ENCODE measurements at places on chromosomes 4 and X.
A peak's percentile ranks its signal among the peaks of the same experiment; 100 is the strongest.

DNA sequence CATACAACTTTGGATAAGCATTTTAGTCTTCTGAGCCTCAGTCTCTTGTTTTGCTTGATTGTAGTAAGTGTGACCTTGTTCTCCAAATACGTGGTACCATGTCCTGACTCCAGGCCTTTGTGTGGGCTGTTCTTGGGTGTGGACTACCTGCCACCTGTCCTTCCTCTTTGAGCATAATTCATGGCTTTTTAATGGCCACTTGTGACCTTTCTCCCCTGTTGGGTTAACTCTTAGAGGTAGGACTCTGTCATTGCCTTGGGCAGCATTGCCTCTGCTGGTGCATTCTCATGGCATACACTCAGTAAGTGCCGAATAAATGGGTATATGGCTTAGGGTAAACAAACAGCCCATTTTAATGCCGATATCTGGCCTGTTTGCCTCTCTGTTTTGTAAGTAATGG is 3.0 kb downstream of the NSD2 start:
- DNase-seq = no peak

- no peak for DNase-seq
These were observed 199.5 kb downstream of the MAML3 start for GRCh38 chr4:139954512-139954911.

GRCh38 chrX:46209768-46210167 is 335.5 kb downstream of the ZNF674 start:
- no peak for DNase-seq

GRCh38 chrX:119552508-119552907 is 12.7 kb downstream of the STEEP1 start:
- DNase-seq = no peak

DNA sequence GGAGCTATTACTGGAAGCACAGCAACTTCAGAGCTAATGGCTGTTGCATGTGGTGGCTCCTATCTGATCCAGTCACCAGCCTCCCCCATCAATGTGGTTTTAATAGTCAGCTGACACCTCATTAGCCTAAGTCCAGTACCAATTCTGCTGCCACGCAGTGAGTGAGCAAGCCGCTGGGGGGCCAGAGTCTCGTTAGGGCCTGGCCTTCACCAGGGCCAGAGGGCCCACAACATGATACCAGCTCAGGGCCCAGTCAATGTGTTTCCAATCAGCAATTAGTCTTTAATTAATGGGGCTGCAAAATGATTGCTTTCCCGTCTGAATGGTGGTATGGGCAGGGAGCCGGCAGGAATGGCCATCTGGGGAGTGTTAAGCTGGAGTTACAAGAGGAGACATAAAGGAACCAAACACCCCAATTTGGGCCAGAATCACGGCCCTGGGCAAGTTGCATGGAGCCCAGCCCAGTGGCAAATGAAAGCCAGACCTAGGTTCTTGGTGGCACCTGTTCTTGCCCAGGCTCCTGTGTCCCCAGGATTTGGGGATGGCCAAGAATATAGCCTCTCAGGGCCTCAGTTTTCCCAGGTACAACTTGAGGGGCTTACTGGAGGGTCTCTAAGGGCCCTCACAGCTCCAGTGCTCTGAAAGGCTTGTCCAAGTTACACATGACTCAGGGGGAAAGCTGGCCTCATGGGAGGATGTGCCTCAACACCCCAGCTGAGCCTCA is 119.2 kb downstream of the EFNB1 start:
- no peak for DNase-seq

DNA sequence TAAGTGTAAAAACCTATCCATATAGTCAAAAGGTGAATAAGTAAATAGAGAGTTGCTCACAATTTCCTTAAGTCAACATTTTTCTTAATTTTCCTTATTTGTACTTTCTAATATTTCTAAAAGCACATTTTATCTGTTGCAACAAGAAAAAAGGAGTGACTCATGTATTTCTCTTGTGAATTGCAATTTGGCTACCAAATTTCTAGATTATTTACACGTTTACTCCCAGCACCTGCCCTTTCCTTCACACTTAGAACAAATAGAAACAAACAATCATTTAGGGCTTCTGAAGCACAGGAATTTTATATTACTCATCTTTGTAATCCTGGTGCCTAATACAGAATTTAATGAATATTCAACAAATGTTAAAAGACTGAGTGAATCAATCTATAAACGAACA is 22.2 kb downstream of the BTC start:
- no peak for DNase-seq

DNA sequence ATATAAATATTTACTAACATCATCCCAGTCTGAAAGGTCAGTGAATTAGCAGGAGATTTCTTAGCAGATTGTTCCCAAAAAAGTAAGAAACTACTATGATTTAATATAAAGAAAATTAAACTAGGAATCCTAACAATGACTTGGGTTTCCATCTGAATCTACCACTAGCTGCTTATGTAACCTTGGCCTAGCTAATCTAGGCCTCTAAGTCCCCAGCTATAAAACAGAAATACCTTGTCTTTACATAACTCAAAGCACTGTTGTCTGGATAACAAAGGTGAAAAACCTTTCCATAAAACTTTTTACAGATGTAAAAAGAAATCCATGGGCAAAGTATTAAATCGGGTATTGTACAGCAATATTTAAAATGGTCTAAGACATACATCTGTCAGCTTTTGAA is 3.0 kb downstream of the FBXL5 start:
- no peak for DNase-seq

GRCh38 chr4:93761286-93761685 is 67.3 kb upstream of the ATOH1 start:
- no peak for DNase-seq

- DNase-seq = no peak
These were observed 650.7 kb downstream of the IL1RAPL1 start for GRCh38 chrX:29237972-29238371.

- DNase-seq = no peak
These were observed 315.6 kb downstream of the ARHGAP24 start for GRCh38 chr4:85790582-85790981.

DNA sequence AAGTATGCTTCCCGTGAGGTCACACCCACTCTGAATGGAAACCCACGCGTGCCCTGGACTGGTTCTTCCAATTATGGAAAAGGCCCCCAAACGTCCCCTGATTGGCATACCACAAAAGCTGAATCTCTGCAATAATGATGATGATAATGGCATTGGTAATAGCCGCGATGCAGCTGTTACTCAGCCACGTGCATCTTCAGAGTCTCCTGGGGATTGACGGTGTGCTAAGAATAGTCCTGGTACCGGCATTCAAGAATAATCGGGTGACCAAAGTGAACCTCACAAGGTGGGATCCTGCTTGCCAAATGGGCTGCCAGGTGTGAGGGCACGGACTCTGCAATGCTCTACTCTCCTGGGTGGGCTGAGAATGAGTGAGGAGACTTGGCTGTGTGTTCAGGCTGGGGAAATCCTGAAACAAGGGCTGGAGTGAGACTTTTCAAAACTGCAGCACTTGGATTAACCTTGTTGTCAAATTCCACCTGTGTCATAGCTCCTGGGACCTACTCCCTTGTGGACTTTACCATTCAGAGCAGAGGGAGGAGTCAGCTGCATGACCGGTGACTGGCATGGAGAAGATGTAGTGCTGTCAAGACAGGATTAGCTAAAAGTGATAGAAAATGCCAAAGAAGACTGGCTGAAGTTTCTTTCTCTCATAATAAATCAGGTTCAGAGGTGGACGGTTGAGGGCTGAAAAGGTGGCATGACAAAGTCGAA is 615.4 kb downstream of the MID1IP1 start:
- DNase-seq = no peak

GRCh38 chrX:43064096-43064495 is 286.1 kb upstream of the PPP1R2C start:
- DNase-seq = no peak

GRCh38 chr4:153122855-153123254 is 81.4 kb upstream of the TRIM2 start:
- no peak for DNase-seq

DNA sequence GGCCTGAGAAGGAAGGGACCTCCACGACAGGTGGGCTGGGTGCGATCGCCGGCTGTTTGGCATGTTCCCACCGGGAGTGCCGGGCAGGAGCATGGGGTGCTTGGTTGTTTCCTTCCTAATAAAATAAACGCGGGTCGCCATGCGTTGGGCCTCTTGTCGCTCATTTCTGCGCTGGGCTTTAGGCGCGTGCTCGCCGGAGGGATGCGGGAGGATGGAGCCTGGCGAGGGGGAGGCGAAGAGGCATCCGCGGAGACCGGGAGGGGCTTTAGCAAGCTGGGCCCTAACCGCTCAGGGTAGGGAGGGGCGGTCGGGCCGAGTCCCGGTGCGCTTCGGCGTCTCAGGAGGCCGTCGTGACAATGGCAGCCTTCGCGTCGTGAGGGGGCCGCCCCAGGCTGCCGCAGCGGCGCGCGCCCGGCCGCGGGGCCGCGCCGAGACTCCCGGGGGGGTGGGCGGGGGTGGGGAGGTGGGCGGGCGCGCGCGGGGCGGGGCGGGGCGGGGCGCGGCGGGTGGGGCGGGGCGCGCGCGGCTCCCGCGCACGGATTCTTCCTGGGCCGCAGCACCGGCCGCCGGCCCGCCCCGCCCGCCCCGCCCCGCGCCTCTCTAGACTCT is 476 bp upstream of the GDI1 start:
- peak; percentile 21 for DNase-seq

DNA sequence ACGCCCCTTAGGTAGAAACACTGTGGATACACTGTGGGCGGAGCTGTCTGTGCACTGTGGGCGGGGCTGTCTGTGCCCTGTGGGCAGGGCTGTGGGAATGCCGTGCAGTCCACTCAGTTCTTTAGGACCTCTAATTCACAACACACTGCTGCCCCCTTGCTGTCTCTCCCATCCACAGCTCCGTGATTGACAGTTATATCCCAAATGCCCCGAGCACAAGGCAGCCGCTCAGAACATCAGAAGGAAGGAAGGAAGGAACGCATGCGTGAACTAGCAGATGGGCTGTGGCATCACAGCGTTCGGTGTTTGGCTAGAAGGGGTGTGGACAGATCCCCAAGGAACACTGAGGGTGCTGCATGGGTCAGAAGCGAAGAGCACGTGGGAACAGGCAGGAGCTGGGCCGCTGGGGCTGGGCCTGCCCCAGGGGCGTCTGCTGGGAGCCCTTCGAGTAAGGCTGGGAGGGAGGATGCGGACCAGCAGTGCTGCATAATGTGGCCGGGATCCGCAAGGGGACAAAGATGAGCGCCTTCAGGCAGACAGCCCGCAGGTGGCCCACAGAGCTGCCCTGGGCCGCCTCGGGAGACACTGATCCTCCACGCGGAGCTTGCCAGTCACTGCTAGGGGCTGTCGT is 29.8 kb downstream of the ACOX3 start:
- DNase-seq = no peak

DNA sequence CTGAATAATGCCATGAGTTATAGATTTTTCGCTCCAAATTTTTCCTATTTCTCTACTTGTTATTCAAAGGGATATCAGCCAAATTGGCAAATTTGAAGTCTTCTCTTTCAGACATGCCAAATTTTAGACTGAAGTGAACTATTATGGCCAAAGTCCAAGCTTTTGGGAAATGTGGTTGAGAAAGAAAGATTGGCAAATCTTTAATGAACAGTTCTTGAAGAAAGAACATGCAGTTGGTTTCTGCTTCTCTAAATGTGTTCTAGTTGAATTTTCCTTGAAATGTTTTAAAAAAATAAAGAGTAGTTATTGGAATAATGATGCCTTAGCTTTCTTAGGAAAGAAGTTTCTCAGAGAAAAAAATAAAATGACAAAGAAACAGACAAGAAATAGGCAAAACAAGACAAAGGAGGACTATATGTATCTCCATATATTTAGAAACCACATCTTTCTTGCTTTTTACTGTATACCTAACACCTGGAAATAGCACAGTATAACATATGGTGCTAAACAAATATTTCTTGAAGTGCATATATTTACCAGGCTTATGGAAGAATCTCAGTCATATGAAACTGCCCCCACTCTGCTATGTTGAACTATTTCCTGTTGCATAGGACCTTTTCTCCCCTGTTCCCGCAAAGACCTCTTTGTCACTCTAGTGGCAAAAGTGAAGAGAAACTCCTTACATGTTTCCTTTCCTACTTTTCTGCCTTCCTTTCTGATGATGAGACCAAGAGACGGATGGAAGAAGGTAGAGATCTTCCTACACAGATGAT is 250.0 kb downstream of the ARHGAP24 start:
- DNase-seq = no peak

GRCh38 chr4:40630335-40631021 is 814 bp upstream of the RBM47 start:
- DNase-seq = no peak

GRCh38 chrX:15505101-15505500 is 4.5 kb downstream of the BMX start:
- no peak for DNase-seq

- no peak for DNase-seq
These were observed 1977.2 kb downstream of the PCDH7 start for GRCh38 chr4:32697281-32697814.

GRCh38 chr4:82691431-82691830 is 107.2 kb downstream of the SCD5 start:
- DNase-seq = no peak

GRCh38 chrX:2875798-2876399 is 47.2 kb downstream of the GYG2 start:
- DNase-seq = no peak

DNA sequence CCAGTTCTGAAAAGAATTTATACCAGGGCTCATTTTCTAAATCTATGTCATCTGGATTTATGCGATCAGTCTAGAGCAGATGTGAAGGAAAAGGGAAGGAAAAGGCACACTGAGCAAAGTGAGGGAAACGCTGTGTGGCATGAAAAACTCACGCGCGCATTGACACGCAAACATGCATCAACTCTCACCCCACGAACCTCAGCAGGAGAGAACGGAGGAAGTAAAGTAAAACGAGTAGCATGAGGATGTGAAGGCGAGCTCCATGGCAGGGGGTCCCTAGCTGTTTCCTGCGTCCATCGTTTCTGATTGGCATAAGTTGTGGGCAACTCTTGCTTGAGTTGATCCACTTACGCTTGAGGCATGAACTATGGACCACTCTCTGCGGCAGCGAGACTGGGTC is 102.8 kb upstream of the PDLIM3 start:
- DNase-seq = no peak

DNA sequence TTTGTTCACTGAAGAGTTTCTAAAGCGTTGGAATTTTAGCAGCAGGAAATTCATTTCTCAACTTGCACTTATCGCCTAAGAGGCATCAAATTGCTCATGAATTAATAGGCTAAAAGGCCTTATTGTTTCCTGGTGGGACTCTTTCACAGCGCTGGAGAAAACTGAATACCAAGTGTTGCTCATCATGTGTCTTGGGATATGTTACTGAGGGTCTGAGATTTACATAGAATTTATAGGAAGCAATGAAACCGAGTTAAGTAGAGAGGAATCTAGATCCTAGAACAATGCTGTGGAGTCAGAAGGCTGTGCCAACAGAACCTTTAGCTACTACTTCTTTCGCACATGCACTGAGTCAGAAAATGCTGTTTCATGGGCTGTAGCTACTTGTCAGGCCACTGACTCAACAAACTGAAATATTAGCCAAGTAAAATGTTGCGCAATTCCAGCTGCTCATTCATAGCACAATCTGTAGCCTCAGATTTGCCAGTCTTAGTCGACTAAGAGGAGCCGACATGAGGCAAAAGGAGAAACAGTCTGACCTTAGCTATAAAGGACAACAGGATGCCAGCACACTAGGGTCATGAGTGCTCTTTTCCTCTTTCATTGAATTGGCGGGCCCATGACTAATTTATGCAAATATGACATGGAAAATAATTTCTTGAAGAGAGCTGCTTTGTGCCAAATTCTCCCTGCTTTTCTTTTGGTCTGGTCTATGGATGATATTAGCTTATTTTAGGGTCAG is 35.9 kb upstream of the CXCL8 start:
- no peak for DNase-seq

Data from activated CD4-positive, alpha-beta T cell treated with anti-CD3 and anti-CD28 coated beads, Interleukin-2, amount 50 U/mL, for 4 hours (primary cell).